ENCODE measurements at places on chromosomes 1 and 21.

- DNase-seq = no peak
Observed at GRCh38 chr1:59596432-59596831, 218.3 kb upstream of the HOOK1 start.

GRCh38 chr1:53219711-53220110 is 723 bp downstream of the CZIB start:
- no peak for DNase-seq

DNA sequence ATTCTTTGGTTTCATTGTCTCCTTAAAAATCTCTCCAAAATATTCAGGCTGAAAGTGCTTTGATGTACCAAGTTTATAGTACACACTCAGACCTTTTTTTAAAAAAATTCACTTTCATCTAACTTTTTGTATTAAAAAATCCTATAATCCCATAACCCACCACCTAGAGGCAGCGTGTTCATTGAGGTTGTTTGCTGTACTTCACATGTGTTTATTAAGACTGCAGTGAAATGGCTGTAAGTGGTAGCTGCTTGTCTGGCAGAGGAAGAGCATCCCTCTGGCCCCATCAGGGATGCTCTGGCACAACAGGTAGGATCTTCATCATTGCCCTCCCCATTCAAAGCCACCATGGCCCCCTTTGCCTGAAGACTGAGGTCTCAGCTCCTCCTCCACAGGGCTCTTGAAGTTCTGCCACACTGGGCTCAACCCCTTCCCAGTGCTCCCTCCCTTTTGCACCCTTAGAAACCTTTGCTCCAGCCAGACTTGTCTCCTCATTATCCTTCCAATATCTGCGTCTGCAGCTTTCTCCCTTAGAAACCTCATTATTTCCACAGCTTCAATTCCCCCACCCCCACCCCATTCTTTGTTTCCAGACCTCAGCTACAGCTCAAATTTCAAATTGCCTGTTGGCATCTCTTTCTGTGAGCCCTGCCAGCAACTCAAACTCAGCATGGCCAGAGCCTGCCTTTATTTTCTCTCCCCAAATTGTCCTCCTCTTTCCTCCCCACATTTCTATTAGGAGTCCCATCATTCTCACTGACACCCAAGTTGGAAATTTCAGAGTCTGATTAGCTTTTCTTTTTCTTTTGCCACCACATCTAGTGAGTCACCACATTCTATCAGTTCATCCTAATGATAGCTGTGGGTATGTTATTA is 369.6 kb upstream of the USP24 start:
- no peak for DNase-seq

DNA sequence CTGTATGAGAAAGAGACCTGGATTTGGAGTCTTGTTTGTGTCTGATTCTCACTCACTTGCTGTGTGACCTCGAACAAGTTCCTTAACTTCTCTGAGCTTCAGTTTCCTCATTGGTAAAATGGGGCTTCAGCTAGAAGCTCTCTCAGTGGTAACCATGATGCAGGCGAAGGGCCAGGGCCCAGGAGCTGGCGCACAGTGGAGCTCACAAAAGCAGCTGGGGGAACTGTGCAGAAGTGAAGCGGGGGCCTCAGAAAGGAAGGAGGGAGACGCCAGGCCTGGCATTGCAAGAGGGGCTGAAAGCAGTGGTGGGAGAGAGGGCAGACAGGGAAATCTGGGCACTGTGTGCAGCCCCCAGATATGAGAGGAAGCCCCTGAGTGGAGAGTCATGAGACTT is 88.9 kb upstream of the RUNX3 start:
- DNase-seq = no peak

DNA sequence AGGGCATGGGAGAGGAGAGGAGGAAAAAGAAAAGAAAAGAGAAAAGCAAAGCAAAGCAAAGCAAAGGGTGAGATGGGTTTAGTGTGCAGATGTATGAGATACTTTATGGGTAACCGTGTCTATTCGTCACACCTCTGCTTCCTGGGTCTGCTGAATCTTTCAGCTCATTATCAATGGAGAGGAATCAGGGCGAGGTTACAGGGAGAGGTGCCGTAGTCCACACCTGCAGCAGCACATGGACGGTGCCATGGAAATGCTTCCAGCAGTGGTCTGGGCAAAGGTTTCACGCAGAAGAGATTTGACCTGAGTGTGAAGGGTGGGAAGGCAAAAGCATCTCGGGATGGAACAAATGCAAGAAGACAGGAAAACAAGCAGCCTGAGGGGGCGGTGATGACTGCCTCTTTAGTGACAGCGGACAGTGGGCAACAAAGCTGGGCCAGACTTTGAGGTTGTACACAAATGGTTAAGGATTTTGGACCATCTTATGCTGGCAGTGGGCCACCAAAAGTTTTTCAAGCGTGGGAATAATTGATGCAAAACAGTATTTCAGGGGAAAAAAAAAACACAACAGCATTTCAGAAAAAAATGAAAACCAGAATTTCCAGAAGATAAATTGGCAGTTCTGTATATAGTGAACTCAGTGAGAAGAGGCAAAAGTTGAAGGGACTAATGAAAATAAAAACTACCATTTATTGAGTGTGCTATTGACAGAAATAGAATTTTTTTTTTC is 19.5 kb upstream of the SRP9 start:
- no peak for DNase-seq

GRCh38 chr1:91502672-91503184 is 2.1 kb downstream of the CDC7 start:
- no peak for DNase-seq

Data from COLO829 (cell line).